ENCODE measurements at places on chromosomes 1 and 21.
A peak's percentile ranks its signal among the peaks of the same experiment; 100 is the strongest.

DNA sequence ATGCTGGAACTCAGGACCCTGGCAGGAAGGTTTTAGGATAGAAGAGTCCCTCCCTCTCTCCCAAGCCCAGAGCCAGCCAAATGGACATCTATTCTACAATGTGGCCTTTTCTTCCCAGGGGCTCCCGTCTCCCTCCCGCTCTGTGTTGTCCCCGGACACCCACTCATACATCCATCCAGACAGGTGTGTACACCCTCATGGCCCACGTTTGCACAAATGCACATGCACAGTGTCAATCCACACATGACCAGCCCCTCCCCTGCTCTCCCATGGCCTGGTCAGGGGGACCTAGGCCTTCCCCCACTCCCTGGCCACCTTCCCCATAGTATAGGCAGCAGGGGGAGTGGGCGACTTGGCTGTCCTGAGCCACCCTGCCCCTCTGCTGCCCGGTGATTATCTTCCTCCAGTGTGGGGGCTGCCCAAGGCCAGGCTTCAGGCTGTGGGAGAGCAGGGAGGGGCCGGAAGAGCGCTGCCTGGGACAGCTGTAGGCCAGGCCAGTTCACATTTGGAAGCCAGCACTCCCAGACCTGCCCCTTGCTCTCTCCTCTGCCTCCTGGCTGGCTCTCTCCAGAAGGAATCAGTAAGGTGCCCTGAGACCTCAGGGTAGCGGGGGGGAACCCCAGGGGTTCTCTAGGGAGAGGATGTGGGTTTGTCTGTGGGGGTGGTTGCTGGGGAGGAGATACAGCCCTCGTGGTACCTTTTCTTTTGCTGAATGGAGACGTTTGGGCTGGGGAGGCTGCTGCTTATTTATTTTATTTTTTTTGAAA is 4.1 kb upstream of the PTPN7 start:
- DNase-seq: peak; percentile 77

DNA sequence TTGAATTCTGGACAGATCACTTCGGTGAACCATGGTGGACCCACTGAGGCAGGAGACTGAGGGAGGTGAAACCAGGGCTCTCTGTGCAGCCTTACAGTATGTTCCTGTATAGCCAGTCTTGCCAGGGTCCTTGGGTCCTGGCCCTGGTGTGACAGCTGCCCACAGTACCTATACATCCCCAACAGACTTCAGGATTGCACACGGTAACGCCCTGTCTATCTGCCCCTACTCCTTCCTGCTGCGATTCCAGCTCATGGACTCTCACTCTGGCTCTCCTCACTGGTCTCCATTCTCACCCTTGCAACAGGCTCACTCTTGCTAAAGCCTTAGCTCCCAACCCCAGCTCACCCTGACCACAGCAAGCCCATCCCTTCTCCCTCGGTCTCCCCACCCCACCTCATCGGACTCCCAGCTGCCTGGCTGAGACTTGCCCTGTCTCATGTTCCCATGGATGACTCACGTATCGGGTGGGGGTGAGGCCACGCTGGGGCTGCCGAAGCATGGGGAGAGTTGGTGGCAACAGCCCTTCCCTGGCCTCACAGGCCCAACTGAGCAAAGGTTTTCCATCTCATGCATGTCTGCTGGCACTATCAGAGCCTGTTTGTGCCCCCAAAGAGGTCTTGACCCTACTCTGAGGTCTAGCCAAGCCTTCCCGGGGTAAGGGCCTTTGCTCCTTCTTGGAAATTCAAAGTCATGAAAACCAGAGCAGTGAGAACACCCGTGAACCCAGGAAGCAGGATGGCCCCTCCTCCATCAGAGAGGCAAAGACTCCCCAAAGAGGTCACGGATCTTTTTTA is 7.1 kb downstream of the PHLDA3 start:
- no peak for DNase-seq

DNA sequence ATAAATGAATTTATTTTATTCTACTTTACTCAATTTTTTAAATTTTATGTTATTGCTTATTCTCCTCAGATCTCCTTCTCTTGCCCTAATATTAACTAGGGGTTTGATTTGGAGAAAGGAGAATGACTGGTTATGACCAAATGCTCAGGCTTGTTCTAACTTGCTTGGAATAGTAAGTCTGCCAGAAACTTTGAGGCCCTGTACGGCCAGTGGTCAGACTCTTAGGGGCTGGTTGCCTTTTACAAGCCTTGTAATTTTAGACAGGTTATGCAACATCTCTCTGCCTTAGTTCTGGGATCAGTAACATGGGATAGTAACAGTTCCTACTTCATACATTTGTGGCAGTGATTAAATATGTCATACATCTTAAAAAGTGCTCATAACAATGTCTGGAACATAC is 279.5 kb downstream of the DUSP10 start:
- DNase-seq: no peak

DNA sequence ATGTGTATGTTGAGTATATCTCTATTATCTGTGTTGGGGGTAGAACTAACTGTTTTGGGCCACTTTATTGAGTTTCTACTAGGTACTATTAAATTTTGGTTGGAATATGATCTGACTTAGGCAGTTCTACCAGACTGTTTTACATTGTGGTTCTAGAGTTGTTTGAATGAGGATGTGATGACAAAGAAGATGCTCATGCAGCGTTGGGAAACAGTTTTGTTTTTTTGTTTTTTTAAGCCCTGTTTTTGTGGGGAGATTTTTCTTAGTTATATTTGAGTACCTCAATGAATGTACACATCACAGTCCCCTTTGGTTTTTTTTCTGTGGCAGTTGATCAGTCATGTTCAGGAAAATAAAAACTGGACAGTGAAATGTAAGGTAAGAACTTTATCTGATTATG is 40.1 kb downstream of the TMED5 start:
- no peak for DNase-seq

GRCh38 chr1:107254306-107254705 is 113.5 kb downstream of the NTNG1 start:
- no peak for DNase-seq

- DNase-seq: no peak
Observed at GRCh38 chr1:179794669-179795068, 51.6 kb downstream of the FAM163A start.

DNA sequence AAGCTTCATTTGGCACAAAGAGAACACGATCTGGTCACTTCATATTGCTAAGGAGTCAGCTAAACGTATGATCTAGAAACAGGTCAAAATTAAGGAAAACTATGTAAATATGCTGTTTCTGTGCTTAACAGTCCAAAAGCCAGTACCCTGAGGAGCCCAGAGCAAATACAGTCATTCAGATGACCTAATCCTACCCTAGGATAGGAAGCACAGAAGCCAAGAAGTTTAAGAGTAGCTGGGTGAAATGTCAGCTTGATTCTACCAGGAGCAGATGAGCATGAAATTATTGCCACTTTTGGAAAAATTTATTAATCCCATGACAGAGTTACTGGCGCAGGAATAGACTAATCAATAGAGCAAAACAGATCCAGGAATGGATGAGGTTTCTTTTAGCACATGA is 18.3 kb downstream of the SORT1 start:
- no peak for DNase-seq

- DNase-seq: no peak
Observed at GRCh38 chr1:5847013-5847659, 145.1 kb downstream of the NPHP4 start.

DNA sequence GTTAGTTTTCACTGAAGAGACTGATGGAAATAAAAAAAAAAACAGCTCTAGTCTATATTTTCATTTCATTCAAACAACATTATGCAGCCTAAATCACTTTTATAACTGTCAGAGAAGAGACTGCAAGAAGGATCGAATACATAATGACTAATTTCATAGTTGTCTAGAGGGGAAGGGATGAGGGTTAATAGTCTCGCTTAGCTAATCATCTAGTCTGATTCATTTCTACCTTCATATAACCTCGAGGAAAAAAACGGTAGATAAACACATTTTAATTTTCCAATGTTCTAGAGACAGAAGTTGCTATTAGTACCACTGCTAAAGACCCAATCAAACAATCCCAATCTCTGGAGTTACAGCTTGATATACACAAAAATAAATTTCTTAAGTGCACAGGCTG is 3.5 kb downstream of the FUBP1 start:
- DNase-seq: no peak

GRCh38 chr1:53754484-53755312 is 15.7 kb upstream of the GLIS1 start:
- DNase-seq: no peak

GRCh38 chr1:39955547-39956539 is 898 bp downstream of the MFSD2A start:
- peak; percentile 44 for DNase-seq

DNA sequence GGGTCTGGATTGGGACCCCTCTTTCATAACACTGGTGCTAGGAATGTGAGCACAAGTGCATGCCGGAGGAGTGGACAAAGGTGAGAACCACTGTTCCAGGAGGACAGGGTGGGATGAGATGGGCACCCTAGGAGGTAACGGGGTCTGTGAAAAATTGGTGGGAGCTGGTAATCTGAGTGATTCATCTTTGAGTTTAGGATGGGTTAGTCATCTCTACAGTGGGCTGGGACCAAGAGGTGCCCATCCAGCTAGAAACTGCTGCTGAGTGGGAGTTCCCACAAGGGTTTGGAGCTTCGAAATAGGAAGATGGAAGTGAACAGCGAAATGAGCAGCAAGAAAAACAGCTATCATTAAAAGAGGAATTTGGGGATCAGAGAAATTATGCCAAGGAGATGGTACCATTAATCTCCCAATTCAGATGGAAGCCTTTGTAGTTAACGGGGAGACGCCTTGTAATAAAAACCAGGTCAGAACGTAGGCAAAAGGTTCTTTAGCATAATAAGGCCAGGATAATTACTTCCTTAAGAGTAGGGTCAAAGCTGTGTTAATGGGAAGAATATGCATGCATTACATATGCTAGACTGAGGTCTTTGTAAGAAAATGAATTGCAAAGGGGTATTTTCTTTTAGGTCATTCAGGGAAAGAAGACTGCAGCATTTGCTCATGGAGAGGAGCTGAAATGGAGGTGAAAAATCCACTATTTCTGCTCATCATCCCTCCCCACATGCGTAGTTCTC is 55.5 kb downstream of the OLFML3 start:
- no peak for DNase-seq

DNA sequence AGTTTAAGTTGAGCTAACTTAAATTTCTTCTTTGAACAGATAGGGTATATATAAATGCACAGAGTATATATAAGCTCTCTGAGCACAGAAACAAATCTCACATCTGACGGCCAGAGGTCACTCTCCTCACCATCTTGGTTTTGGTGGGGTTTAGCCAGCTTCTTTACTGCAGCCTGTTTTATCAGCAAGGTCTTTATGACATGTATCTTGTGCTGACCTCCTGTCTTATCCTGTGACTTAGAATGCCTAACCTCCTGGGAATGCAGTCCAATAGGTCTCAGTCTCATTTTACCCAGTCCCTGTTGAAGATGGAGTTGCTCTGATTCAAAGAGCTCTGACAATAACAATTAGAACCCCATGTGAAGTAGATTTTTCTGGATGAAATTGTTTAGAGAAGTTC is 1.6 kb upstream of the MOV10 start:
- no peak for DNase-seq

- DNase-seq: peak; percentile 53
Observed at GRCh38 chr1:207868774-207869721, 41.9 kb downstream of the CD34 start.

GRCh38 chr1:10529091-10529490 is 54.3 kb downstream of the PEX14 start:
- no peak for DNase-seq

- no peak for DNase-seq
Observed at GRCh38 chr21:40668555-40669275, 178.2 kb downstream of the DSCAM start.

GRCh38 chr1:119275145-119276134 is 93.1 kb upstream of the HAO2 start:
- DNase-seq: peak; percentile 15

- no peak for DNase-seq
Observed at GRCh38 chr21:16519036-16519435, 789.3 kb downstream of the USP25 start.

DNA sequence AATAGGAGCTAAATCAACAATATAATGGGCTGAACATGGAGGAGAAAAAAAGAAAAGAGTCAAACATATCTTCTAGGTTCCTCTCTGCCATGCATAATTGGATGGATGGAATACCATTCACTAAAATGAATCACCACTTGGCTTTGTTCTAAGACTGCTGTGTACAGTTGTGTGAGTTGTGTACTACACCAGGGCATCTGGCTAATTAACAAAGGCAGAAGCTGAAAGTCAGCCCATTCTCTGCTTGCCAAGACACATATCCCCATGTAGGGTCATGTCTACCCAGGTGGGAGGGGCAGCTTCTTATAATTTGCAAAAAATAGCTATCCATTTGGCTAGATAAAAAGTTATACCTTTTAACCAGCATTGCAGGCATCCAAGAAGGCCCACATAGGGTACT is 21.0 kb downstream of the JUN start:
- no peak for DNase-seq

DNA sequence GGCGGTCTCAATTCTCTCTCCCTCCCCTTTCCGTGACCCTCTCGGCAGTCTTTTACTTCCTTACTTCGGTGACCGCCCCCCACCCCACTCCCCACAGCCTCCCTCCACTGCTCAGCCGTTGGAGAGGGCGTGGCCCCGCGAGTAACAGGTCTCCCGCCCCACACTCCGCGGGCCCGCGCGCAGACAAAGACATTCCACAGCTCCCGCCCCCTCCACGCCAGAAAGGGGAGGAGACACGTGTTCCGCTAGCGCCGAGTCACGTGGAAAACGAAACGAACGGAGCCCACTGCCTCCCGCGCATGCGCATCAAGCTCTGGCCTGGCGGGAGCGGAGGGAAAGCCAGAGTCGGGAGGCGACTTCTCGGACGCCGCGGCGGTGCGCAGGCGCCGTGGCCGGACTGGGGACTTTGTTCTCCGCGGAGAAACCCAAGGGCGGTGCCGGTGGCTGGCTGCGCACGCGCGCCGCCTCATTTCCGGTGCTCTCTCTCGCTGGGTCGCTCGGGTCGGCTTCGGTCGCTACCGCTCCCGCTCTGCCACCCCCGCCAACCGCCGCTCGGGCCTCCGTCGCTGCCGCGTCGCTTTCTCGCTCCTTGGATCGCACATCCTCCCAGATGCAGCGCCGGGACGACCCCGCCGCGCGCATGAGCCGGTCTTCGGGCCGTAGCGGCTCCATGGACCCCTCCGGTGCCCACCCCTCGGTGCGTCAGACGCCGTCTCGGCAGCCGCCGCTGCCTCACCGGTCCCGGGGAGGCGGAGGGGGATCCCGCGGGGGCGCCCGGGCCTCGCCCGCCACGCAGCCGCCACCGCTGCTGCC is at the start of gene KHDRBS1:
Gene KHDRBS1 (plus strand): TSS at position 483 of the 813 bp plus-strand sequence. CDS start 128 bp downstream, at position 611.
- DNase-seq: peak; percentile 97

- no peak for DNase-seq
Observed at GRCh38 chr1:241265428-241265827, 91.6 kb downstream of the RGS7 start.

GRCh38 chr1:51139474-51139873 is 37.4 kb downstream of the C1orf185 start:
- no peak for DNase-seq

Measured in stimulated activated CD4-positive, alpha-beta T cell treated with anti-CD3 and anti-CD28 coated beads, Interleukin-4, amount 100 ng/mL, for 4 hours (primary cell).